ENCODE measurements at places on chromosomes 3 and 15.

GRCh38 chr15:98854496-98854895, 153.1 kb downstream of the PGPEP1L start:
- DNase-seq, result no peak

DNA sequence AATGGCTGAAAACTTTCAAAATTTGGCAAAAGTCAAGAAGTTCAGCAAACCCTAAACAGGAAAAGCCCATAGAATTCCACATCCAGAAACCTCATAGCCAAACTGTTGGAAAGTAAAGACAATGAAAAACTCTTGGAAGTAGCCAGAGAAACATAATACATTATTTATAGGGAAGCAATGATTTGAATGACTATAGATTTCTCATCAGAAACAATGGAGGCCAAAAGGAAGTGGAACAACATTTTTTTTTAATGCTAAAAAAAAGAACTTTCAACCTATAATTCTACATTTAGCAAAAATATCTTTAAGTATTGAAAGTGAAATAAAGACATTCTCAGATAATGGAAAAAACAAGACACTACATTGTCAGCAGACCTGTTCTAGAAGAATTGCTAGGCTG, 30.2 kb downstream of the ALPK3 start:
- no peak for DNase-seq

DNA sequence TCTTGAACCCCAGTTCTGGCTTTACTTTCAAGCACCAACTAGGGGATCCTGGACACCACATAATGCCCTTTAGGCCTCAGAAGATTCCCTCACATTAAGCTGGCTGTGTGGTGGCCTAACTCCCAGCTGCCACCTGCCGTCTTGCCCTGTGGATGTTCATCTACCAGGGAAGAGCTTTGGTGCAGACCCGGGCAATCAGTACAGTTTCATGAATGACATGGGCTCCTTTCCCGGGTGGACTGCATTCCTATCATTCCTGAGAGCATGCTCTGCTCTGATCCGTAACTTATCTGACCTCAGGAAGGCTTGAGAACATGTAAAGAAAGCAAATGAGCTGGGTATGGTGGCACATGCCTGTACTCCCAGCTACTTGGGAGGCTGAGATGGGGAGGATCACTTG, 50.0 kb upstream of the GSK3B start:
- DNase-seq, result no peak

GRCh38 chr3:108130701-108131474, 40.1 kb upstream of the CD47 start:
- no peak for DNase-seq

DNA sequence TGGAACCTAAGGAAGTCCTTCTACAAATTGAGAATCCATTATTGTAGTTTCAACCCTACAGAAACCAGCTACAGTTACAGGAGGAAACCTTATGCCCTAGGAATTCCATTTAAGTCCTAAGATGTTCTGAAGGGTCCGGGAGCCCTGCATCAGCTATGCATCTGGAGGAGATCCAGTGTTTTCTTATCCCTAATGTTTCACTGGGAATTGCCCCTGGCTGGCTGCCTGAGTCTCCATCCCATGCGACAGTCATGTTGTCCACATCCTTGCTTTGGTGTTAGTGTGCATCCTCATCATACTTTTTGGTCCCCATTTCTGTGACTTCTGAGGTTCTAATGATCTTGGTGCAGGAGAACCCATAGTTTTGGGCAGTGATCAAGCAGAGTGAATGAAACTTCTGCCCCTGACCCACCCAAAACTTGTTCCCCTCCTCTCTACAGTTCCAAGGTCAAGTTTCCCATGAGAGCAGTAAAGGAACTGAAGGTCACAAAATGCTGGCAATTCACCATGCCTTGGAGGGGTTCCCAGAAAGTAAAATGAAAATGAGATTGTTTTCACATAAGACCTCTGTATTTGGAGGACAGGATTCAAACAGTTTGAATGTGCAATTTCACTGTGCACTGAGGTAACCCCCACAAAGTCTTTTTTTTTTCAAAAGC, 121.9 kb upstream of the PHLDB2 start:
- no peak for DNase-seq

- DNase-seq, result no peak
Observed at GRCh38 chr3:83581546-83581945, 1377.2 kb upstream of the CADM2 start.

GRCh38 chr15:64858021-64858575, 16.4 kb downstream of the PLEKHO2 start:
- no peak for DNase-seq

GRCh38 chr3:150428562-150428961, 20.5 kb downstream of the TSC22D2 start:
- DNase-seq, result no peak

- no peak for DNase-seq
Observed at GRCh38 chr3:49278548-49278947, 1.5 kb upstream of the C3orf62 start.

DNA sequence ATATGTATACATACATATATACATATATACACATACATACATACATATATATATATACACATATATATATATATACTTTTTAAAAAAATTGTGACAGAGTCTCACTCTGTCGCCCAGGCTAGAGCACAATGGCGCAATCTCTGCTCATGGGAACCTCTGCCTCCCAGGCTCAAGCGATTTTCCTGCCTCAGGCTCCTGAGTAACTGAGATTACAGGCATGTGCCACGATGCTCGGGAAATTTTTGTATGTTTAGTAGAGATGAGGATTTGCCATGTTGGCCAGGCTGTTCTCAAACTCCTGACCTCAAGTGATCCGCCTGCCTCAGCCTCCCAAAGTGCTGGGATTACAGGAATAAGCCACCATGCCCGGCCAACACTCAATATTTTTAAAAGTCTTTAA, 302.5 kb downstream of the UNC13C start:
- DNase-seq, result no peak

Data from DMS153 (cell line).